Foreskin melanocyte (primary cell): ENCODE measurements at places on chromosomes 2 and 18.

GRCh38 chr2:232584238-232584637 lies 33.7 kb downstream of the EIF4E2 start:
- DNase-seq, result no peak

DNA sequence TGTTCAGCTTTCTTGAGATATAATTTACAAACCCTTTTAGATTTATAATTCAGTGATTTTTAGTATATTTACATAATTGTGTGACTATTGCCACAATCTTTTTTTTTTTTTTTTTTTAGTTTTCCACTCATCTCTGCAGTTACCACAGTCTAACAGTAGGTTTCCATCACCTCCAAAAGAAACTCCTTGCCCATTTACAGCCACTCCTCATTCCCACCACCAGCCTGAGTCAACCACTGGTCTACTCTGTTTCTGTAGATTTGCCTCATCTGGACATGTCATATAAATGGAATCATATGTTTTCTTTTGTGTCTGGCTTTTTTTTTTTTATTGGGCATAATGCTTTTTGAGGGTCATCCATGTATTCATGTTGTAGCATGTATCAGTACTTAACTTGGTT lies 16.1 kb downstream of the MTX2 start:
- DNase-seq, result no peak

DNA sequence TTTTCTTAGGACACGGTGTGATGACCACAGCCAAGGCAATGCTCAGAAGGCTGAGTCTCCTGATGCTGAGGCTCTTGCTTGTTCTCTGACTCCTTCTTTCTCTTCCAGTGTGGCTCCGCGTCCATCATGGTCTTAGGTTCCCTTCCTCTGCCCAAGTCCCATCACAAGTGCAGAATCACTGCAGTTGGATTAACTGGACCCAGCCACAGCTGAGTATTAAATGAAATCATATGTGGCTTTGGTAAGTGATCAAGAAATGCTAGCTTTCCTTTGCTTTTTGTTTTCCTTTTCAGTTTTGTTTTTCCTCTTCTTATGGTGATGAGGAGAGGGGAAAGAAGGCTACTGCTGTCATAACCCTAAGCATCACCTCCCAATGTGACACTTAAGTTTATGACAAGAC lies 375.8 kb downstream of the INSIG2 start:
- no peak for DNase-seq

DNA sequence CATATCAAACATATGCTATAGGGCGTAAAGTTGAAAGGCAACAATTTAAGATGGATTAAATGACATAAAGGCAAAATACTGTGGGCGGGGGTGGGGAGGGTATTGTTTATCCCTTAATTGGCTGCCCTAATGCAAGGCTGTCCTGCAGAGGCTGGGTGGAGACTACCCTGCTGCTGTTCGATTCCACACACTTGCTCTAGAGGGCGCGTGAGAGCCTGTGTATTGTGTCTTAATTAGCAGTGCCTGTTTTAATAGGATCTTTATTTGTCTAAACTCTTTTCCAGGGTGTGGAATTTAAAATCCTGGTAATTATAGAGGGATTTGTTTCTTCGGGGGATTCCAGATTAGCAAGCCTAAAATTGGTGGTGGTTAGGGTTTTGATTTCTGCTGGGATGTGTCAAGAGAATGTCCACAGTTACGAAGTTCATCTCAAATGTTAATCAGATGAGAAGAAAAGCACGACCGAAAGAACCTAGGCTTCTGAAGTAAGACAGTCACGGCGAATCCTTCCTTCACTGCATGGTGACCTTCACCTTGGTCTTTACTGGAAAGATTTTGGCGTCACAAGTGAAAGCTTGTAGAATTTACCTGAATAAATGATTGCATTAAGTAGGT lies 103.5 kb upstream of the MAP3K20 start:
- peak; percentile 35 for DNase-seq

DNA sequence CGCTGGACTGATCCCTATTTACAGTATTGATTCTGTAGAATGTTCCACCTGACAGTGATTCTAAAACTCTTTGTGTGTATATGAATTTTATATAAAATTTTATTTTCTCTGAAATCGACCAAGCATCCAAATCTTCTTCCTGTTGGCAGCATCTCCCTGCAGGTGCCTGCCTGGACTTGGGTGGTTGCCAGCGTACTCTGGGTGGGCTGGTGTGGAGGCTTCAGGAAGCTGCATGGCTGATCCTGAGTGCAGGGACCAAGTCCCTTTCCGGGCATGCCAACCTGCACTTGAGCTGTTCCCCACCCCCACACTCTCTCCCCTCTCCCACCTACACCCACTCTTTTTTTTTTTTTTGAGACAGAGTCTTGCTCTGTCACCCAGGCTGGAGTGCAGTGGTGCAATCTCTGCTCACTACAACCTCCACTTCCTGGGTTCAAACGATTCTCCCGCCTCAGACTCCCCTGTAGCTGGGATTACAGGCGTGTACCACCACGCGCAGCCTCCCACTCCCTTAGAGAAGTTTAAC lies 53.2 kb upstream of the ALKAL2 start:
- DNase-seq, result no peak

DNA sequence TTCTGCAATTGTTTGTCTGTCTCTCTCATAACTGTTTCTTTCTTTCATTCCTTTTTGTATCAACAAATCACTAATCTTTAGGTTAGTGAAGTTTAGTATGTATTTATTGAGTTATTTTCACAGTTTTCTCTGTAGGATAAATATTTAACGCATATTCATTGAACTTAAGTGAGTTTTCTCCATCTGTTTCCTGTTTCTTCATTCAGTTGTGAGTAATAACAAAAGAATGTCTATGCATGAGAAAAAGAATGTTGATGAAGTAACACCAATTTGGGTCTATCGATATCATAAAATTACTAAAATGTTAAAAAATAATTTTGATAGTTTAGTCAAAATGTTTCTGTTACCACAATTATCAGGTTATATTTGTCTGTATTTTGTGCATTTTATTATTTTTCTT lies 948.0 kb downstream of the DSC3 start:
- DNase-seq, result no peak

GRCh38 chr18:9184998-9185613 lies 48.5 kb downstream of the ANKRD12 start:
- DNase-seq, result no peak

GRCh38 chr2:234840336-234840735 lies 111.5 kb upstream of the SH3BP4 start:
- DNase-seq, result peak; percentile 45

GRCh38 chr2:69693775-69694450 lies 48.0 kb upstream of the ANXA4 start:
- no peak for DNase-seq

DNA sequence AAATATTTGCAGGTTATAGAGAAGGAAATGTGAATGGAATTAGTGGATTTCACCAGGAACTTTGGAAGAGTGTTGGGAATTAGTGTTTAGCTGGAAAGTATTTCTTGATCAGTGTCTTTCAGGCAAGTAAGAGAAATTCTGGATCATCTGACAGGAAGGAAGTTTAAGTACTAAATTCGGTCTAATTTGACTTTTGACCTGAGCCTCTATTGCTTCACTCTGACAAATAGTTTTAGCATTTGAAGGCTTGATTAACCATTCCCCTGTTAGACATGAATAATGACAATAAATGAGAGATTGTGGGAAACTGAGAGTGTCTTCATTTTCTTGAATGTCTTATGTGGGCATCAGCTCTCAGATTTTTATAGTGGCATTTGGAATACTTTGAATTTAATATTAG lies 16.0 kb downstream of the CCNT2 start:
- no peak for DNase-seq

GRCh38 chr2:16218625-16219024 lies 278.3 kb downstream of the MYCN start:
- no peak for DNase-seq

GRCh38 chr18:11074889-11075288 lies 74.5 kb downstream of the PIEZO2 start:
- no peak for DNase-seq

- DNase-seq, result no peak
These were observed 4.4 kb downstream of the ACTR2 start for GRCh38 chr2:65231892-65232477.

DNA sequence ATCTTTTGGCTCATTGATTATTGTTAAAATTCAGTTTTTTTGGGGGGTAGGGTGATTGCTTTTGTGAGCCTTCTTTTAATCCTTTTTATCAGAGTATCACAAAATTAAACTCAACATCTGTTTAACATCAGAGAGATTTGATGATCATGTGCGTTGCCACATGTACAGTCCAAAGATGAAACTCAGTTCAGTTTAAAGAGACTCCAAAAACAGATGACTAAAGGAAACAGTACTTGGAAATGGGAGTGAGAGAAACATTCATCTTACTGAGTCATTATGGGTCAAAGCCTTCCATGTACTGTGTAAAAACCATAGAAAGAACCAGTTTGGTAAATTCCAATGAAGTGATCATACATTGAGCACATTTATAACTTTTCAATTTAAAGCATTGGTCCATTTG lies 53.0 kb downstream of the LYPD6 start:
- no peak for DNase-seq
